Activated CD4-positive, alpha-beta T cell treated with anti-CD3 and anti-CD28 coated beads for 24 hours (primary cell): ENCODE measurements at places on chromosomes 2 and 18.

- DNase-seq, result no peak
Measured at GRCh38 chr18:60122339-60122738, 222.5 kb downstream of the PMAIP1 start.

GRCh38 chr18:76364282-76365259 is 130.5 kb downstream of the ZNF516 start:
- no peak for DNase-seq

GRCh38 chr2:52312486-52312885 is 1280.6 kb upstream of the NRXN1 start:
- no peak for DNase-seq

GRCh38 chr2:119246884-119247843 is 23.5 kb downstream of the STEAP3 start:
- DNase-seq, result no peak

- no peak for DNase-seq
Measured at GRCh38 chr2:188369365-188369764, 77.7 kb downstream of the GULP1 start.

GRCh38 chr18:43596105-43596712 is 318.9 kb upstream of the SYT4 start:
- DNase-seq, result no peak

DNA sequence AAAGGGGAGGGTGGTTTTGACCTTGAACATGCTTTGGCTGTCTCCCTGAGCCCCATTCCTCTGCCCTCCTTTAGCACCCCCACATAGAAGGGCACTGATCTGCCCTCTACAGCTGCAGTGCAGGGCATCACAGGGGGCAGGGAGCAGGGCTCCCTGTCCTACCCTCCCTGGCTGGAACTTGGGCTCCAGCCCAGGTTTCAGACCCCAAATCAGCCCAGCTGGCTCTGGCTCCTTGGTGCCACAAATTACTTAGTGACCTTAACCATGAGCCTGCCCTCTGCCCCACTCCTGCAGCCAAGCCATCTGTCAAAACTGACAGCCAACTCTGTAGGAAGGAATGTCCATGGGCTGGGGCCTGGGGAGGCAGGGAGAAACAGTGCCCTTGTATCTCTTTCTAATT is 105.6 kb downstream of the MAPK4 start:
- DNase-seq, result no peak

DNA sequence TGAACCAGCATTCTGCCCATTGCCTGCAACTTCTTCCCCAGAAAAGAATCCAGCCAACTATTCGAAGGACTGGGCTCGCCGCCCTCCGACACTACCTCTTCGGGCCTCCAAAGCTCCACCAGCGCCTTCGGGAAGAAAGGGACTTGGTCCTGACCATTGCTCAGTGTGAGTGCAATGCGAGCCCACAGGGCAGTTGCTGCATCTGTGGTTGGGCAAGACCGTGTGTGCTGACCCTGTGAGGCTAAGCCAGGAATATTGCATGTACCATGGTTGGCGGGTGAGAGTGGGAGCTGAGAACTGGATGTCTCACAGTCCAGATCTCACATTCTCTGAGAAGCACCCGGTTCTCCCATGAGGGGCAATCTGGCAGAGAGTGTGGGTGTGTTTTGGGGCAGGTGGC is 16.5 kb downstream of the ELMOD3 start:
- no peak for DNase-seq

DNA sequence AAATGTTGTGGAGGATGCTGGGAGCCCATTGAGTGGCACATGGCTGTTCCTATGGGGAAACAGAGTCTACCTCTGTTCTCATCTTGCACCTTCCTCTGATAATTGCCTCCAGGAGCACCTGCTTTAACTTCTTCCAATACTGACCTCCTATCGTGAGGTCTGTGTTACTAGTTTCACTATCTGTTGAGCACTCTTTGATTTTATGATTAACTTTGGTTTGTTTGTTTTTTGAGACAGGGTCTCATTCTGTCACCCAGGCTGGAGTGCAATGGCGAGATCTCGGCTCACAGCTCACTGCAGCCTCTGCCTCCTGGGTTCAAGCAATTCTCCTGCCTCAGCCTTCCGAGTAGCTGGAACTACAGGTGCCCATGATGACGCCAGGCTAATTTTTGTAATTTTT is 12.1 kb upstream of the RFX8 start:
- no peak for DNase-seq

DNA sequence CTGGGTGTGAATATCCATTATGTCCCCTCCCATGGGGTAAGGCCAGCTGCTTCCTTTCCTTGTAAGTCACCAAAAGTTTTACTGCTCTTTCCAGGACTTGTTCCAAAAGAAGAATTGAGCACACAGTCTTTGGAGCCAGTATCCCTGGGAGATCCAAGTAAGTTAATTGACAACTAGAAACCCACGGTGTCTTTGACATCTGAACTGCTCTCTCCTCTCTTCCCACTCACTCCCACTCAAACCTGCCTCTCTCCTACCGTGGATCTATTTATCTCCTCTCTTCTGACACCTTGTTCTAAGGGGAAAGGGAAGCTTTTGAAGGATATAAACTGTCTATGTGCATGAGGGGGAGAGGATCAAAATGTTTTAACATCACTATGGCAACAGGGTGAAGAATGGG is 86.7 kb downstream of the VIT start:
- DNase-seq, result no peak

DNA sequence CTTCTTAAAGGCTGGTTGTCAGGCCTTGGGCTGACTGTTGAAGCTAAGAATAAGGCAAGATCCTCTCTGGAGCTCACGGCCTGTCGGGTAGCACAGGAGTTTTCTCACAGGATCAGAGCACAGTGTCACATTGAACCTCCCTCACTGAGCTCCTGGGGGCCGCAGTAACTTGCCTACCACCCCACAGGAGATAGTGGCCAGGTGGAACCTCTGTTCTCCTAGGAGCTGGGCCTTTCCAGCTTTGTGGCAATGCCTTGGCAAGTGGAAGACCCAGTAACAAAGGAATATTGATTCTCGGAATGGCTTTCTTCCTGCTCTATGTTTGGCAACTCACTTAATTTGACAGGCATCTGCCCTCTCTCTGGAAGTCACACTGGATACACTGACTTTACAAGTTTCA is 1.2 kb upstream of the ALK start:
- DNase-seq, result no peak

GRCh38 chr2:109516445-109517117 is 97.2 kb downstream of the SEPTIN10 start:
- DNase-seq, result no peak

DNA sequence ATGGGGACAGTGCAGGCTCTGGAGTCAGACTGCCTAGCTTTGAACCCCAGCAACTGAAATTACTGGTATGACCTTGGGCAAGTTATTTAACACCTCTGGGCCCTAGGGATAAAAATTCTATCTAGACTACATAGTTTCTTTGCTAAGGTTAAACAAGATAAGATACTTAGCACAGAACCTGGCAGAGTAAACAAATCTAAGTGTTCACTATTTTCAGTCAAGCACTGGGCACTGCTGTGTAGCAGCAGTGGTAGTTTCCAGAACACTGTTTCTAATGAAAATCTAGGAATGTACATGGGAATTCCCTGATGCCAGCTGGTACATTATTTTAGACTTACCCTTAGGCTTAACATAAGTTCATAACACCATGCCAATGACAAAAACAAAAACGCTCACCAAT is 17.2 kb downstream of the CERKL start:
- DNase-seq, result no peak

- DNase-seq, result no peak
Measured at GRCh38 chr2:71174207-71174606, 43.8 kb downstream of the MPHOSPH10 start.

DNA sequence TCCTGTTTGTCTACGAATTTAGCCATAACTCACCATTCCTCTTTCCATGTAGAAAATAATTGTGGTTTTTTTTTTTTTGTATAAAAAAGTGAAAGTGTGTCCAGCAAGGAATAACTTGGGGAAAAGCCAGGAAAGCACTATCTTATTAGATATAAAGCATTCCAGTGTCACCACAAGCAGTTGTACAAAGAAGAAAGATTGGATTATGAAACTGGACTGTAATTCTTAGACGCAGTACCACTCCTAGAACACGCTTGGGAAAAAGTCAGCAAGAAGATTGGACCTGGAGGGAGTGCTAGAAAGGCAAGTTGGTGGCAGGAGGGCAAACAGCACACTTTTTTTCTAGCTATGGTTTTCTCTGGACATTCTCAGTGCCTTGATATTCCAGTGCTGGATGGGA is 186.7 kb downstream of the PARD3B start:
- no peak for DNase-seq
